Stimulated activated CD4-positive, alpha-beta T cell treated with anti-CD3 and anti-CD28 coated beads, Interleukin-12 subunit alpha, Interleukin-12 subunit beta, amount 100 ng/mL, for 48 hours (primary cell): ENCODE measurements at places on chromosomes 11 and 22.

DNA sequence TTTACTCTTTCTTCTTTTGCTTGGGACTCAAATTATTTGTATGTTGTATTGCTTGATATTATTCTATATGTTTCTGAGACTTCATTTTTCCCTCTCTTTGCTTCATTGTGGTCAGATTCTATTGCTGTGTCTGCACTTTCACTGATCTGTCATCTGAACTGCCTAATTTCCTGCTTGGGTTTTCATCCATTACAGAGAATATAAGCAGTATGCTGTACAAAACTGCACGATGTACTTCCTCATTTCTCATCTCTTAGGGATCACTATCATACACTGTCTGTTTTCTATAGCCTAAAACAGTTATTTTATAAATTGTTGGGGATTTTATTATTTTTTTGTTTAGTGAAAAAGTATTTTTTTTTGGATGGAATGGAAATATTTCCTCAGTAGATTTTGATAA, 736.7 kb upstream of the ANO5 start:
- no peak for DNase-seq

GRCh38 chr11:2217211-2218030, 45.8 kb upstream of the TH start:
- no peak for DNase-seq

- DNase-seq = no peak
These were observed 7.3 kb downstream of the GRAP2 start for GRCh38 chr22:39908136-39908535.

- DNase-seq = no peak
These were observed 50.5 kb upstream of the TSKU start for GRCh38 chr11:76732643-76733042.

DNA sequence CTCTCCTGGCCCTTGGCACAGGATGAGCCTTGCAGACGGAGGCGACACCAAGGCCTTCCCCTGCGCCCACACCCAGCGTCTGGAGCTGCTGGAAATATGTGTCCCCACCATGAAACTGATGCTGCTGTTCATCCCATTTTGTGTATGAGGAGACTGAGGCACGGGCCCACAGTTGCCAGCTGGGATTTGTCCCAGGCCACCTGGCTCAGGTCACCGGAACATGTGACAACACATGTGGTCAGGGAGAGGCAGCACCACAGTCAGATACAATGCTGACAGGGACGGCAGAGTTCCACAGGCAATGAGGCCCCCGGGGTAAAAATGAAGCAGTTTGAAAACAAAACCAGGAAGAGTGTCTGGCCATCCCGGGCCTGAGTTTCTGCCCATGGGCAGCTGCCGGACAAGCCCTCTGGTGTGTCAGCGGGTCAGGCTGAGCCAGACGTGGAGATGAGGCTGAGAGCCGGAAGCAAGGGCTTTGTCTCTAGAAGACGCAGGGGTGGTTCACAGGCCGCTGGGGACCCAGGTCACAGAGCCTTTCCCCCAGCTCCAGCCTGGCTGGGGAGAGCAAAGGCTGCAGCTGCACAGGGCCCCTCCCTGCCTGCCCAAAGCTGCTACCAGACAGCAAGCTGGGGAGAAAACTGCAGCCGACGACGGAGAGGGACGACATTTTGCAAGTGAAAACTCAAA, 80.7 kb downstream of the CDKN1C start:
- DNase-seq = no peak

DNA sequence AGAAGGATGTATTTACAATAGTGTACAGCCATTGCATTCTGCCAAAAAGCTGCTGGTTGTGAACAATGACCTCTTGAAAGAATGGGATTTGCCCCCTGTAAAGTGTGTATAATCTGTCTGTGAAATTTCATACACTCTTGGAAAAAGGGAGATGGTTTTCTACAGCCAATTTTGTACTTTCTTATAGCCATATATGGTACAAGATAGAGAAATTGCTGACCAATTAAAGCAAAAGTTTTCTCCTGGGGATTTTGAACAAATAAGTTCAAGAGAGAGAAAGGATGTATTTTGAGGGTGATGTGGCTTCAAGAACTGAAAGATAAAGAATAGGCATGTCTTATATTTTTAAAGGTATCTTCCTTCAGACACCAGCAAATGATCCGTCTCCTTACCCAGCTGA, 211.0 kb downstream of the NAV2 start:
- DNase-seq = no peak

GRCh38 chr11:74443071-74443864, 24.1 kb downstream of the KCNE3 start:
- DNase-seq = no peak

GRCh38 chr22:41739576-41739975, 40.3 kb downstream of the MEI1 start:
- DNase-seq = no peak

GRCh38 chr11:35839368-35840161, 104.3 kb upstream of the LDLRAD3 start:
- DNase-seq = no peak

DNA sequence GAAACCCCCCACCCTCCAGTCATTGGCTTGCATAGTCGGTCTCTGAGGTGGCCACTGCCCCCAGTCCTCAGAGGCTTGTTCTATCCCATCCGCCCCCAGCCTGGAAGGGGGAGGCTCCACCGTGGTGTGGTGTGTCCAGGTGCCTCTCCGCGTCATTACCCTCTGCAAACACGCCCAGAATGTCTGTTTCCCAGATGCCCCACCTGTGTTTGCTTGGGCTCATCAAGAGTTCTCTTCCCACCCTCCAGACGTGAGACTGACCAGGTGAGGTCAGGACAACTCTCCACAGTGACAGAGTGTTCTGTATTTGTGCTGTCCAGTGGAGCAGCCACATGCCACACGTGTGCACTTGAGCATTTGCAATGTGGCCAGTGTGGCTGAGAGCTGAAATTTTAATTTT, 24.9 kb downstream of the LRRC10B start:
- DNase-seq = no peak

DNA sequence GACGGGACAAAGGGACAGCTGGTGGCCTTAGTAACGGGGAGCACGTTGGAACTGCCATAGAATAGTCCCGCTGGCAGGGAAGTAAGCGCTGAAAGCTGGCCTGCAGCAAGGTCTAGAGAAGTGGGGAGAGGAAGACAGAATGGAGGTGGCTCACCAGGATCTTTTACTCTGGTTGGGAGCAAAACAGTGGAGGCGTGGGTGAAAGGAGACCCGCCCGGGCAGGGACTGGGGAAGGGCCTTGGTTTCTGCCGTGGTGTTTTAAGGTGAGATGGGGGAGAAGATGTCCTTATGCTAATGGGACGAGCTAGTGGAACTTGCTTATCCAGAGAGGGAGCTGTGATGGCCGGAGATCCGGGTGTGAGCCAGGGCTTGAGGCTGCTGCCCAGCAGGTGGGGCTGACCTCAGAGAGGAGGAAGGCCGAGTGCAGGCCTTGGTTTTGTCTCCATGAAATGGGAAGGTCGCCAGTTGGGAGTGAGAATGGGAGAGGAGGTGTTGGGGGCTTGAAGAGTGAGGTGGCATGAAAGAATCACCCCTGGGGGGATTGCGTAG, 56.4 kb upstream of the CTTN start:
- DNase-seq = no peak
